ENCODE measurements at places on chromosomes 5 and 9.

- no peak for DNase-seq
Measured at GRCh38 chr5:134509308-134510040, 16.0 kb upstream of the JADE2 start.

DNA sequence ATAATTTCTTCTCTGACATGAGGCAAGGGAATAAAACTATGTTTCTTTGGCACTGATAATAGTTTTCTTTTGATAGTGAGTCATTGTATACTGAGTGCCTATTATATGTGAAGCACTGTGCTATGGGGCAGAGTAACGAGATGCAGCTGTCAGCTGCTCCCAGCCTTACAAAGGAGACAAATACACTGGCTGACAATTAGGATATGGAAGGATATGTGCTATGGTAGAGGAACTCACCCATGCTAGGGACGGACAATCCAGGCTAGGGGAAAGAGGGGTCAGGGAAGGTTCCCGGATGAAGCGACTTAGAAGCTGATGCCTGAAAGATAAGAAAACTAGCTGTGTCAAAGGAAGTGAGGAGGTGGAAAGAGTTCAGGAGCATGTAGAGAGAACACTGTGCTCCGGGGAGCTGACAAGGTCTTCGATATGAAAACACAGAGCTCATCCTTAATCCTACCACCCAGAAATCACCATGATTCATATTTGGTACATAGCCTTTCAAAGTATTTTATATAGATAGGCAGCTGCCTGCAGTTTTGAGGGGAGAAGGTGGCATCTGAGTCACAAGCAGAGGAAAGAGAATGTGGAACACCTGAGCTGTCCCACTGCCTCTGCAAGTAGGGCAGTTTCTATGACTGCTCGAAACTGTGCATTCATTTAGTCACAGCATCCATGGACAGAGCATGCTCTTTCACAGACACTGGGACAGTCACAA lies 12.1 kb downstream of the BSPRY start:
- DNase-seq, result peak; percentile 38

DNA sequence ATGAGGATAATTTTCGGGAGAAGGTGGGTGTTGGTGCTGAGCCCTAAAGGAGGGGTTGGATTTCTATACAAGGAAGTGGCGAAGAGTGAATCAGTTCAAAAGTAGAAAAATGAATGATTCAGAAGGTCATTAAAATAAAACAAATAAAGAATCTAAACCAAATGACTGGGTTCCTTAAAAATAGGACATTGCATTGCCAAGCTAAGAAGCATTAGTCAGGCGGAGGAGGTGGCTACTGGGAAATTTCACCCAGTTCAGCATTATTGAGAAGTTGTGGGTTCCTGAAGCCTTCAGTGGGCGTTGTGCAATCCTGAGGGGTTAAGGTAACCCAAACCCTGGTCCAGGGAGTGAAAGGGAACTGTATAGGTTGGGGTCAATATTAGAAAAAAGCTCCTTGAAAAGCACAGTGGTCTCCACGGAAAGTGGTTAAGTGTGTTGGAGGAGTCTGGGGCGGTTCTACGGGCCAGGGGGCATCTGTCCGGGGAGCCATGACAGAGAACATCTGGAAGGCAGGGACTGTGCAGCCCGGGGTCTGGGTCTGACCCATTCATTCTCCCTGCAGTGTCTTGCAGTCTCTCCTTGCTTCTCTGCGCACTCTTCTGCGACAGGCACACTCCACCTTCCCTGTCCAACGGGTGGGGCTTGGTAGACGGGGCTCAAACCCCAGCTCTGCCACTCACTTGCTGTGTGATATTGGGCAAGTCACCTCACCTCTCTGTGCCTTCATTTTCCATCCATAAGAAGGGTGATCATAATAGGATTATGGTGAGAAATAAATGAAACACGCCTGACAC lies 27.6 kb upstream of the DUSP1 start:
- peak; percentile 90 for DNase-seq

DNA sequence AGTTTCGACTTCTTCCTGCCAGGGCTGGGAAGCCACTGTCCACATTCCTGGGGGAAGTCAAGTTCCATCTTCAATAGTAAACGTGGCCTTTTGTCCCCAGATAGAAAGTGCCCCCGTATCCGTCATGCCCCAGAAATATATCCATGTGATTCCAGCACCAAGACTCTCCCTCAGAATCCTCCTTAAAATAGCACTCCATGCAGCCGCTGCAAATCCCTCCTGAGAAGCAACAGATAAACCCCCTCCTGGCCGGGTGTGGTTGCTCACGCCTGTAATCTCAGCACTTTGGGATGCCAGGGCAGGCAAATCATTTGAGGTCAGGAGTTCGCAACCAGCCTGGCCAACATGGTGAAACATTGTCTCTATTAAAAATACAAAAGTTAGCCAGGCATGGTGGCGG lies 126.1 kb downstream of the OLFM1 start:
- no peak for DNase-seq

GRCh38 chr5:41843456-41844370 lies 26.5 kb downstream of the OXCT1 start:
- DNase-seq, result peak; percentile 49

DNA sequence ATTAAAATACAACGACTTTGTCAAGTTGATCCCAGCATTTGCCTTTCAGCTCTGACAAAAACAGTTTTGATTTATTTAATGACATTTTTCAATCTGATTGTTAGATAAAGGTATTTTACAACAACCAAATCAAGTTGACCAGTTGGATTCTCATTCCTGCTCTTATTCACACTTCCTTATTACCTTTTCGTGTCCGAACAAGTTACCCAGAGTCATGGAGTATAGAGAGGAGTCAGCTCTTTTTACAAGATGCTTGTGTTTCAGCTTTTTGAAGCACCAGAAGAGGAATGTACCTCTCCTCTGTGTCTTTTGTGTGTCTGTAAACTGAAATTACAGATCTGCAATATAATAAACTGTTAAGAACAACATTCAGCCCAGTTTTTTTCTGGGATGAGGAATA lies 151.3 kb upstream of the TMEM161B start:
- no peak for DNase-seq

DNA sequence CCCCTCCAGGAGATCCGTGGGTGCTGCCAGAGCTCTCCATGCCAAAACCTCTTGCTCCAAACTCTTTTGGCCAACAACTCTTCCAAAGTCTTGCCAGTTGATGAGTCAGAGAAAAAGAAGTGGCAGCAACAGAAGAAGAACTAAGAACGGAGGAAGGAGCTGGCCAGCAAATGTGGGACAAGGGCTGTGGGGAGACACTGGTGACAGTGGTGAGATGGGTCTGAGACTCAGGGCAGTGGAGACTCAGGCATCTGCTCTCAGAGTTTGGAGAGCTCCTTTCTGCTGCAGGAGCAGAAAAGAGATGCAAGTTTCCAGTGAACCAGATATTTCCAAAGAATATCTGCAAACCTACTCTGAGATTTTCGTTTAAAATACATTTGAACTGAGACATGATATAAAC lies 92.3 kb upstream of the SEMA6A start:
- no peak for DNase-seq

- peak; percentile 70 for DNase-seq
Measured at GRCh38 chr9:5388026-5388819, 48.5 kb upstream of the RLN1 start.

DNA sequence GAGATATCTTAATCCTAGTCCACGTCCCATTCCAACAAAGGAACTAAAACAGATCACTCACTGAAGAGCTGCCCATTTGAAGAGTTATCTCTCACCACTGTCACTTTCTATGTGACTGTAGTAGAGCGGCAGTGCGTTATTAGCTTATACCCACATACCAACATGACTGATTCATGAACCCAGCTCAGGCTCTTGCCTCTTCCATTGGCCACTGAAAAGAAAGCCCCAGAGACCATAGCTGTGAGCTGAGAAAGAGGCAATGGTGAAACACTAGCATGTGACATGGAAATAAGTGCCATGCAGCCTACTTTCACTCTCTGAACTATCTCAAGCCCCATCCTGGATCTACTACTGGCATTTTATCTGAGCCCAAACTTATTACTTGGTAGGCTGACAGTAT lies 151.7 kb upstream of the MOCS2 start:
- DNase-seq, result peak; percentile 14

DNA sequence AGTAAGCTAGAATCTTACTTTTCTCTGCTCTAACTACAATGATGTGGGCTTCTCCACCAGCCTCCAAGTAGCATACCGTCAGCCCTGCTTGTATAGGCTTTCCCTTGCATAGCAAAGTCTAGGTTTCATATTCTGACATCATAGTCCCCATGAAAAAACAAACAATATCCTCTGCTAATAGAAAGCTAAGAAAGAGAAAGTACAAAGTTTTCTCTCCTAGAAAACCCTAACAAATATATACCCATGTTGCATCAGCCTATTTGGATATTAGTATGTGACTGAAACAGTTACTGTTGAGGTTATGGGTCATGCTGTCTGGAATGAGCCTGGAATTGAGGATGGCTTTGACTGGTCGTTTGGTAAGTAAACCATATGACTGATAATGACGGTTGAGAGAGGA lies 1696.0 kb downstream of the MAT2B start:
- no peak for DNase-seq

GRCh38 chr5:53820119-53820801 lies 259.8 kb downstream of the NDUFS4 start:
- no peak for DNase-seq

DNA sequence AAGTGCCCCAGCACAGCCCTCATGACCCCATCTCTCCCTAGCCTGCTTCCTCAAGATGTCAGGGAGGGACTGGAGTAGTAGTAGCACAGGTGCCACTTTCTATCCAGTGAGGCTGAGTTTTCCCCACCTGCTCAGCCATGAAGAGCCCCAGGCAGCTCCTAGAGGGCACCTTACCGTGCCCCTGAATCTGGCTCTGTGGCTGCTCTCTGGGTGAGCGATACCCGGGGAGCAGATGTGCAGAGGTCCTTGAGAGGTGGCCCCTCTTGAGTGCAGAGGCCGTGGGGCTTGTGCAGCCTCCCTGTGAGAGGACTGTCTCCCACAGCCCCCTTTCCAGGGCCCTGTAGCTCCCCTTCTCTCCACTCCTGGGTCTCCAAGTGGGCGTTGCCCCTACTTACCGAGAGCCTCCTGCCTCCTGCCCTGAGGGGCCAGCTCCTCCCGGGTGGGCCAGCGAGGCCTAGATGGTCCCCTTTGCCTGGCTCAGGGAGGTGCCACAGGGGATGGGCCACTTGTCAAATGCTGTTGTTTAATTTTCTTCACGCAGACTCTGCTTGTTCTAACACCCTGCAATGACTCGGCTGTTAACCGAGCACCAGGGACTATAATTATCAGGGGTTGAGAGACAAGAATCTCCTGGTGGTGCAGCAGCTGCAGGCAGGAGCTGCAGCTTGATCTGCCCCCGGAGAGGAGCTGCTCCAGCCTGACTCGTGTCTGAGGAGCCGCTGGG lies 29.6 kb upstream of the PITX1 start:
- DNase-seq, result no peak

- no peak for DNase-seq
Measured at GRCh38 chr5:10199692-10200091, 50.0 kb downstream of the ATPSCKMT start.
